ENCODE measurements at places on chromosomes 7 and 10. TPM values are rescaled to one million over a fixed set of nuclear protein-coding genes. Genes with fewer than 3 reads are reported as not detected.

SLC16A9 gene
- 11.4 TPM for total RNA-seq

CALHM1 gene
- not detected for total RNA-seq

PNLIPRP2 gene
- not detected for total RNA-seq

PLCE1 gene
- total RNA-seq, result 10.1 TPM

GRM8 gene
- 3.7 TPM for total RNA-seq

ARHGEF35 gene
- total RNA-seq, result 0.78 TPM
